Keratinocyte (primary cell): ENCODE measurements at places on chromosomes 1 and 21. TPM values are rescaled to one million over a fixed set of nuclear protein-coding genes. Genes with fewer than 3 reads are reported as not detected.

CHAF1B gene
- 1.4 to 6.8 TPM (median 6.8 TPM) in 3 replicates for polyA plus RNA-seq

HSF2BP gene
- polyA plus RNA-seq = 6.1 to 8.7 TPM (median 6.7 TPM) in 3 replicates

SPRR3 gene
- polyA plus RNA-seq = 2.9 to 8.3 TPM (median 5.4 TPM) in 3 replicates

DNA sequence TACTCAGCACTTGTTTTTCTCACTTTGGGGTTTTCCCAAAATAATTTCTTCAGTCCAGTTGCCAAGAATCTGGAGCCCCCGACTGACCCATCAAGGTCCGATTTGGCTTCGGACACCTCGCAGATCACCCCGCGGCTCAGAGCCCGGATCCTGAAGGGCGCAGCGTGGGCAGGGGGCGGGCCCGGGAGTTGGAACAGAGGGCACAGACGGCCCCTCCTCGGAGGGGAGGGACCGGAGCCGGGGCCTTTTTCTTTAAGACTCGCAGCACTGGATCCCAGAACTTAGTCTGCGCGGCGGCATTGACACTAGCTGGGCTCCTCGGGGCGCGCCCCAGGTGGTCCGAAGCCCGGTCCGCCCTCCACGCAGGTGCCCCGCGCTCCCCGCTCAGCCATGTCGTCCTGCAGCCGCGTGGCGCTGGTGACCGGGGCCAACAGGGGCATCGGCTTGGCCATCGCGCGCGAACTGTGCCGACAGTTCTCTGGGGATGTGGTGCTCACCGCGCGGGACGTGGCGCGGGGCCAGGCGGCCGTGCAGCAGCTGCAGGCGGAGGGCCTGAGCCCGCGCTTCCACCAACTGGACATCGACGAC is at the start of gene CBR3:
Gene CBR3 (plus strand): TSS at position 277 of the 588 bp plus-strand sequence. CDS start 114 bp downstream, at position 391.
- DNase-seq = no peak

DNA sequence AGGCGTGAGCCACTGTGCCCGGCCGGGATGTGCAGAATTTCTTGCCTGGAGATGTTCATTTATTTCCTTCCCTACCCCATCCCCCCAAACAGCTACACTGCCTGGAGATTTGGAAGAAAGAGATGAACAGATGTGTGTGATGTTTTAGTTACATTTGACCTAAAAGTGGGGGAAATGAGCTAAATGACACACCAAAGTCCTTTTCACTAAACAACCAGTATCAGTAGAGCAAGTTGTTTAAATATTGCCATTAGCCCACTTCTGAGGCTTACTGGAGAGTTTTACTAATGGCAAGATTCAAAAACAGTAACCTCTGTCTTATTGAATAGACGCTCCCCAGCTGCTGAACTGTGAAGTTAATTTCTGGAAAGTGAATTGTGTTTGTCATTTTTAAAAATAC is 100.1 kb downstream of the RUNX1 start:
- no peak for DNase-seq

GRCh38 chr1:17304151-17304825 is 3.7 kb upstream of the PADI4 start:
- DNase-seq = no peak

DNA sequence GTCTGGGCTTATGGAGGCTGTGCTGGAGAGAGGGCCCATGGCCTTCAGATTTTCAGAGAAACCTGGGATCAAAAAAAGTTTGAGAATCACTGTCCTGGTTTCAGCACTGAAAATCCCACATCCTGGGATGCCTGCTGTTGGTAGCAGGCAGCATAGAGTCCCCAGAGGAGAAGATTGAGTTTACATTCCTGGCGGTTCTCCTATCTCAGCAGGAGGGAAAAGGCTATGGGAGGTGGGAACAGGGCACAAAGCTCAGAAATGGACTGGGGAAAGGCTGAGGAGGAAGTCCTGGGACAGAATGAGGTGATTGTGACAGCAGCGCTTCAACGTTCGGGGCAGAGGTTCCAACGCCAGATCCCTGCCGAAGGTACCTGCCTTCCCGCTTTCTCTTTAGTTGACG is 103.4 kb downstream of the ETS2 start:
- DNase-seq = no peak

DNA sequence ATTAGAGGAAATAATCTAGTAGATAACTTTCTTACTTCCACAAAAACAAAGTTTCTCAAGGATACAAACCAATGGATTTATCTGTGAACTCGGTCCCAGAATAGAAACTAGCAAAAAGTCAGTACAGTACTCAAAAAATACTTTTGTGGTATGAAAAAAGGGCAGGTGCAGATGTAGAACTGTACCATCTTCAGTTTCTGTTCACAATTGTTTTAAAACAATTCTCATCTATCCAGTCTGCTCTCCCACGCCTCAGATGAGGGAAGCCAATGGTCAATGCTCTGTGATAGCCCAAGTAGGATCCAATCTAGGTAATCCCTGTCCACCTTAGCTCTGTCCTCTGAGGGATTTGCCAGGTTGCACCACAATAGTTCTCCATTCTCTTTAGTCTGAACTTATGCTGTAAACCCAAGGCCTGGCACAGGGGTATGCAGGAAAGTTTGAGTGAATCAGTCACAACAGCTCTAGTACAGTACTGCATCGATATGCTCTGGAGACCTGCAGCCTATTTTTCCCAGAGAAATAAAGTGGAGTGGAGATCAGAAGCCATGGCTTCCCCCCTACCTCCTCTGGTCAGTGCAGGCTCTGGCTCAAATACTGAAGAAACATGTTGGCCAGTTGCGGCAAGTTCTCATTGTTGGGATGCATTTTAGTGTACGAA is 1.4 kb downstream of the KTI12 start:
- no peak for DNase-seq

DNA sequence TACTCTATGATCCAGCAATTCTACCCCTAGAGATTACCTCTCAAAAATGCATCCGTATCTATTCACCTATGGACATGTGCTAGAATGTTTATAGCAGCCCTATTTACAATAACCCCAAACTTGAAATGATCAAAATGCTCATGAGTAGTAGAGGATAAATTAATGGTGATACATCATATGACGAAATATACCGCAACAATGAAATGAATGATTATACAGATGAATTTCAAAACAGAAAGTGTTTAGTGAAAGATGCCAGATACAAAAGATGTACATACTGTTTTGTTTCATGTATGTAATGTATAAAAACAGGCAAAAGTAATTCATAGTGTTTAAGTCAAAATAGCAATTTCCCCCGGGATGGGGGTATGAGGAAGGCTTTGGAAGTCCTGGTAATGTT is 91.0 kb upstream of the CD55 start:
- no peak for DNase-seq

- no peak for DNase-seq
Measured at GRCh38 chr1:44970317-44970716, 16.1 kb downstream of the EIF2B3 start.
